HAP-1 (cell line): ENCODE measurements at places on chromosomes 16 and 17.

GRCh38 chr17:40646791-40647623 lies 611 bp downstream of the SMARCE1 start:
- peak; percentile 34 for DNase-seq

DNA sequence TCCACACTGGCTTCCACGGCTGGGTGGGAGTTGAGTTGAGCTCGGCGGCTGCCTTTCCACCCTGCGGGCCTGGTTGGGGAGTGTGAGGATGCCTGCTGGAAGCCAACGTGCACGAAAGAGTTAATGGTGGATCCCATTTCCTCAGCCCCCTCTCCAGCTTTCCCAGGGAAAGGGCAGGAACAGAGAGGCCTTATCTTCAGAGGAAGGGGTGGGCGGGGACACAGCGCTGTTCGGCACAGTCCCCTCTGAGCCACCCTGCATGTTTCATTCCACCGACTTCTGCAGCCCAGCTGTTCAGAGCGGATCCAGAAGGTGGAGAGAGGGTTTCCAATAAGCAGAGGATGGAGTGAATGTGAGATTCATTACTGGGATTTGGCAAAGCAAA lies 295.3 kb downstream of the SEC14L1 start:
- no peak for DNase-seq

GRCh38 chr17:11499881-11500280 lies 98.4 kb upstream of the DNAH9 start:
- DNase-seq: no peak

GRCh38 chr17:28720247-28720996 lies 637 bp downstream of the RPL23A start:
- no peak for DNase-seq

- no peak for DNase-seq
Measured at GRCh38 chr17:63918305-63918704, 334 bp downstream of the GH1 start.

DNA sequence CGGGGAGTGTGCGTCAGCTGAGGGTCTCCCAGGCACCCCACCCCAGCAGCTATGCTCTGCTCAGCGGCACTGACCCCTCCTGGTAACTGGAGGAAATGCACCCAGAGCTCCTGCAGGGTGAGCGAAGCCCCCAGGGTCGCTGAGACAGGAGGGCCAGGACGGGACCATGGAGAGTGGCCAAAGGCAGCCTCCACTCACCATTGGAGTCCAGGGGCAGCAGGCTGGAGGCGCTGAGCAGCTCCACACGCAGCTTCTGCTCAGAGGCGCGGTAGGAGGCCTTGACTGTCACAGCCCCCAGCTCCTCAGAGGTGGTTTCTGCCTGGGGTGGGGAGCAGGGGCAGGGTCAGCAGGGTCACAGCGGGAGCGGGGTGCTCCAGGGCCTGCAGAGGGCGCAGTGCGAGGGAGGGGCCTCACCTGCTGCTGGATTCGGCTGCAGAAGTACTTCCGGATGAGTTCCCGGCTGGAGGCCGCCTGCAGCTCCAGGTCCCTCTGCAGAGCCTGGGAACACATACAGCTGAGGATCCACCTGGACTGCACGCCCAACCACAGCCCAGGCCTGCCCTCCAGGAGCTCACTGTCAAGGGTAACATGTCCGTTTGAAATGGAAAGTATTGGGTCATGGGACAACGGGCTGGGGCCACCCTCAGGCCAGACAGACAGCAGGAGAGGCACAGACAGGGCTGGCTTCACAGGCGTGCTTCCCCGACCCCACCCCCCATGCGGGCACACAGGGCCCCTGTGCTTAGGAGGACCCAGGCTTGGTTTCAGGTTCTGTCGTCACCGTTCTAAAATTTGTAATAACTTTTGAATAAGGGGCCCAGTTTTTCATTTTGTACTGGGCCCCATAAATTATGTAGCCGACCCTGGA lies 13.8 kb downstream of the UNC13D start:
- DNase-seq: no peak

- no peak for DNase-seq
Measured at GRCh38 chr17:58326609-58327362, 1.8 kb downstream of the TSPOAP1 start.

DNA sequence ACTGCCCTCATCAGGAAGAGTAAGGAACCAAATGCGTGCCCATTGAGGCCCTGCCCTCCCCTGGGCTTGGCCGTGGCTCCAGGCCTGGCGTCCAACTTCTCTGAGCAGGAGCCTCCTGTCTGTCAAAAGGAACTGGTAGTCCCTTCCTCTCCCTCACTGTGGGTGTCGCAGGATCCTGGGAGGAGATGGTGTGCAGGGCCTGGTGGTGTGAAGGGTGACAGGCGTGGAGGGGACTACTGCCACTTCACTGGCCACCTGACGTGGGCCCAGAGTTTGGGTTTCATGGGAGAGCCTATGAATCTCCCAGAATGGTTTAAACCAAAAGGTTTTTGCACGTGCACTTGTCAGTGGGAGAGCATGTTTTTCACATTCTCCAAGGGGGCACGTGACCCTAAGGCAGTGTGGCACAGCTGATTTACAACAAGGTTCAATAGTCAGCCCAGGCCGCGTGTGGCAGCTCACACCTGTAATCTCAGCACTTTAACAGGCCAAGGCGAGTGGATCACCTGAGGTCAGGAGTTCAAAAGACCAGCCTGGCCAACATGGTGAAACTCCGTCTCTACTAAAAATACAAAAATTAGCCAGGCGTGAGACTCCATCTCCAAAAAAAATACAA lies 12.5 kb downstream of the ARL2BP start:
- no peak for DNase-seq

- DNase-seq: no peak
Measured at GRCh38 chr17:61294286-61294685, 105.4 kb upstream of the TBX2 start.
